WERI-Rb-1 (cell line): ENCODE measurements at places on chromosomes 2 and 18.

- DNase-seq, result no peak
These were observed 46.8 kb upstream of the PLA2R1 start for GRCh38 chr2:160109243-160109642.

DNA sequence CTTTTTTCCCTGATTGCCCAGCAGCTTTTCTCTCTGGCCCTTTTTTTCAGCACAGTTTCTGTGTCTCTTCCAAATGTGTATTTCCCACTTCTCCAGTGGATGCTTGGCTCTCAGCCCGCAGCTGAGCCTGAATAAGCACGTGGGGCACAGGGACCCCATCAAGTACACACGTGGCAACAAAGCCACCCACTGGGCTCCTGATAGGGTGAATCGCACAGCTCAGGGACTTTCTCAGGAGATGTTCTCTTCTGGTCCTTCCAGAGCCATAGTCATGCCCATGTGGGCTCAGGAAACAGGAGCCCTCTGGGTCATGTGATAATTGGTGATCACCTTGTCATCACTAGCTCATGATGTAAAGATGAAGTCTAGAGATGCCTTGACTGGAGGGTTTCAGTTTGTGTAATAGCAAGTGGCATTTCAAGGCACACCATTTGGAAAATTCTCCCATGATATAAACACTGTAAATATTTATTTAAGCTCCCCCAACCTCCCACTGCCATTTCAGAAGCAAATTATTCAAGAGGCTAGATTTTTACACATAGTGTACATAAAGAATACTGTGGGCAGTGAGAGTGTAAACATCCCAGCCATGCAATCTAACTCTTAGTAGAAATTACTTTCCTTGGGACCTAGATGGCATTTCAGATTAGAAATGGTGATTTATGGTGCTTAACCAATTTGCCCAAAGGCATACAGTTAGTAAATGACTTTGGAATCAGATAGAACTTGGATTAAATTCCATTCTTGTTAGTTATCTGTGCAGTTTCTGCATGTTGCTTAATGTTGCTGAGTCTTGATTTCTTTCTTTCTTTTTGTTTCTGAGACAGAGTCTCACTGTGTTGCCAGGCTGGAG lies 597.5 kb downstream of the SLC4A3 start:
- no peak for DNase-seq

DNA sequence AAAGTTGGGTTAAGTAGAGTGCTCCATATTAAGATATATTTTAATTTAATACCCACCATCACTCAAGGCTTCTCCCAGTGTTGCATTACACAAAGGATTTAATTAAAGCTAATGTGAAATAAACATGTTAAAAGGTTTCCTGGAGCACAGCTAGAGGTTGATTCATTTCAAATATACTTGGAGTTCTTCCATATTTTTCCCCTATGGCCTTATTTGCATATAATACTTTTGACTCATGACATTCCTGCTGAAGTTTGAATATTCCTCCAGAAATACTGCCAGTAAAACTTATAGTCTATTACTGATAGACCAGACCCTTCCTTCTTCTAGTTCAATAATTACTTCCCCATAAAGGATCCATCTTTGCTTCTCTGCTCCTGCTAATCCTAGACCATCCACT lies 227.5 kb downstream of the GULP1 start:
- no peak for DNase-seq

- DNase-seq, result peak; percentile 17
These were observed 153.3 kb upstream of the NDUFV2 start for GRCh38 chr18:8949206-8949605.

GRCh38 chr2:20563833-20564232 lies 87.1 kb downstream of the HS1BP3 start:
- no peak for DNase-seq

- no peak for DNase-seq
These were observed 78.5 kb upstream of the HK2 start for GRCh38 chr2:74755386-74755785.

DNA sequence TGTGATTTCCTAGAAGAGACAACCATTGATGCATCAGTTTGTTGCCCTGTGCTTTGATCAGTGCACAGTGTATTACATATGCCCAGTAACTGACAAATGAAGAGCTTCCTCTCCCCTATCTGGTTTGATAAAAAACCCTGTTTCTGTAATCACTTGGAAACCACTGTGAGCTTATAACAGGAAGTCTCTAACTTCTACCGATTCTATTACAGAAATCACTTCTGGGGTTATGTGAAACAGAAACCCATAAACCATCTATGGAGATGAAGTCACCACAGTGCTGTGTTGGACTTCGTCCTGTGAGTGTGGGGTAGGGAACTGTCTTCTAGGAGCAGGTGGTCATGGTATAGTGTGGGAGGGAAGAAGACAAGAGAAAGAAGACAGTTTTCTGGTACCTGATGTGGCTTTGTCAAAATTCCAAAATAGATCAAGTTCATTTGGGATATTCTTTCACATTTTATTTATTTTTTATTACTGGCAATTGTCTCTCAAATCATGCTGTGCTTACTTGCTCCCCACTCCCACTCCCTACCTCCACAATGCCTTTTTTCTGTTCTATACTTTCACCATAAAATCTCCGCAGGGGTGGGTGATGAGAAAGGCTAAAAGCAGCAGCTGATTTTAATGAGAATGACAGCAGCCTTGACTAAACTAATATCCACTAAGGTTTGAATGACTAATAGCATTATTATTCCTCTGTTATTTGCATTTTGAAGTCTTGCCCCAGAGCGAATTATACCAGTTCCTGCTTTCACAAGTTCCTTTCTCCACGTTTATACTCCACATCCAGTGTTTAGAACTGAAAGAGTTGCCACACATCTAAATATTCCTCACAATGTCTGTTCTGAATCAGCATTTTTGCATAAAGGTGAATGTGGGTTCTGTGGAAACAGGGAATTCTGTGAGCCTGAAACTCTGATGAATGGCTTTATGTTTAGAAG lies 41.7 kb upstream of the RND3 start:
- DNase-seq, result no peak

DNA sequence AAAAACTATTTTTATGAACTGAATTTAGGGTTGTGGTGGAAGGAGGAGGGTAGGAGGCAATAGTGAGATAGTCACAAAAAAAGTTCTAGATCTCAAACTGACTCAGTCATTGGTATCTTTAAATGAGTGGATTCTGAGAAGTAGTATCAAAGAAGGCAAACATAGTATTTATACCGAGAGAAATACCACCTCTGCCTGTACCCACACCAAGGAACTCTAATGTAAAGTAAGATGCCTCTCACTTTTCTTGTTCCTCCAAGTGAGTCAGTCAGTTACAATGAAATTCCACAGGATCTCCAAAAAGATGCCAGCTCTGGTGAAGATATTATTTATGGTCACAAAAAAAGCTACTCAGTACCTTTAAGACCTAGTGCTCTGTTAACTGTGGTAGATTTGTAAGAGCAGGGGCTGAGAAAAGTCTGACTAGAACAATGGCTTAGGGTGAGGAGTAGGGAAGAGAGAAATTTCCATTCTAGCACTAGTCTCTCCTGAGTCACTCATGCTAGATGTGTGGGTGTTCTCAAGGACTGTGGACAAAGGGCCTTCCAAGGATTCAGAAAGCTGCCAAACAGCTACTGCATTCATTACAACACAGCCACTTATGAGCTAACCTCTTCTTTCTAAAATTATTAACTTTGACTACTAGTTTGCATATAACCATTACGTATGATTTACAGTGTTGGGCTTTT lies 36.3 kb downstream of the YWHAQ start:
- no peak for DNase-seq

GRCh38 chr2:61582165-61582564 lies 44.0 kb upstream of the XPO1 start:
- no peak for DNase-seq

- no peak for DNase-seq
These were observed 126.7 kb downstream of the TWIST2 start for GRCh38 chr2:238974501-238975166.

DNA sequence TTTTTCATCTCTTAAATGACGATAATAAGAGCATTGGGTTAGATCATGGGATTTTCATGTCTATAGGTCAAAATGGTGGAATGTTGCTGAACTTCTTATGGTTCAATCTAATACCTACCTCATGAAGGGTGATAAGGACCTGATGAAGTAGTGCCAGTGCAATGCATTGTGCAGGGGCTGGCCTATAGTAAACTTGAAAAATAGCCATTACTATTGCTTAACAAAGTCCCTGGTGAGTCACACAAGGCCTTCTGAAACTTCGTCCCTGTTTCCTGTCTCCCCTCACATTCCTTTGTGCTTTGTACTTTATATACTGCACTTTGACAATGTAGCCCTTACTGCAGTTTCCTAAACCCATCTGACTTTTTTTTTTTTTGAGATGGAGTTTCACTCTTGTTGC lies 515.9 kb downstream of the SLC4A3 start:
- DNase-seq, result no peak

DNA sequence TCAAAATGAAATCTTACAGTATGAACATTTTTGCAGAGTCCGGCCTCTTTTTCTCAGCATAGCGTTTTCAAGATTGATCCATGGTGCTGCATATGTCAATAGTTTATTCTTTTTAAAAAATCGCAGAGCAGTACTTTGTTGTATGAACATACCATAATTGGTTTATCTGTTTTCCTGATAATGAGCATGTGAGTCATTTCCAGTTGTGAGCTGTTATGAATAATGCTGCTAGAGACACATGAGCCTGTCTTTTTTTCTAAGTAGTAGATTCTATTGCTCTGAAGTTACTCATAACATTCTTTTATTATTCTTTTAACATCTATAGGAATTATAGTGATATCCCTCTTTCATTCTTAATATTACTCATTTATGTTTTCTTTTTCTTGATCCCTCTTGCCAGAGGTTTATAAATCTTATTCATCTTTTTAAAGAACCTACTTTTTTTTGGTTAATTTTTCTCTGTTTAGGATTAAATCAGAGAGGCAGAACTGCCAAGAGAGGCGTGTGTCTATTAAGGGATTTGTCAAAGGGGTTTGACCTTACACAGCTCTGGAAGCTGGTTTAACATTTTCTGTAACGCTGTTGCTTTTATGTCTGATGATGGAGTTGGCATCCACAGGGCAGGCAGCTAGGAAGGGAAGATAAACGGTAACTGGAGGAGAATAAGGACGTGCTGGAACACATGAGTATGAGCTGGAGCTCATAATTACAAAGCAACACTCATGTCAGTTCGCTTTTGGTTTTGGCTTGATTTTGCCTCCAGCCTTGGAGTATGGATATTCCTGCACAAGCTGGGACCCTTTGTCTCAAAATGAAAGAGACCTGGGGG lies 47.4 kb downstream of the MGAT5 start:
- no peak for DNase-seq

DNA sequence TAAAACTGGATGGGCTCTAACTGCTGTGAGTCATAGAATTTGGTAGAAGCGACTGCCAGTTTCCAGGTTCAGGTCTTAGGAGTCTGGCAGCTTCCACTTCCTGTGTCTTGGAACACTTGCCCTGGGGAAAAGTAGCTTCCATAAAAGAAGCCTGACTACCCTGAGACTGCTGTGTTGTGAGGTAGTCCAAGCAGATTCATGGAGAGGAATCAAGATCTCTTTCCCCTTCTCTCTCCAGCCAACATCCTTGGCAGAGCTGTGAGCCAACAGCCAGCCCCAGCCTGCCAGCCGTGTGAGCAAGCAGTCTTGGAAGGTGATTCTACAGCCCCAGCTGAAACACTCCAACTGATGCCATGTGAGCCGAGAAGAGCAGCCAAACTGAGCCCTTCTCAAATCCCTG lies 33.7 kb downstream of the SLC20A1 start:
- DNase-seq, result no peak
